ENCODE measurements at places on chromosomes 7 and 10.

DNA sequence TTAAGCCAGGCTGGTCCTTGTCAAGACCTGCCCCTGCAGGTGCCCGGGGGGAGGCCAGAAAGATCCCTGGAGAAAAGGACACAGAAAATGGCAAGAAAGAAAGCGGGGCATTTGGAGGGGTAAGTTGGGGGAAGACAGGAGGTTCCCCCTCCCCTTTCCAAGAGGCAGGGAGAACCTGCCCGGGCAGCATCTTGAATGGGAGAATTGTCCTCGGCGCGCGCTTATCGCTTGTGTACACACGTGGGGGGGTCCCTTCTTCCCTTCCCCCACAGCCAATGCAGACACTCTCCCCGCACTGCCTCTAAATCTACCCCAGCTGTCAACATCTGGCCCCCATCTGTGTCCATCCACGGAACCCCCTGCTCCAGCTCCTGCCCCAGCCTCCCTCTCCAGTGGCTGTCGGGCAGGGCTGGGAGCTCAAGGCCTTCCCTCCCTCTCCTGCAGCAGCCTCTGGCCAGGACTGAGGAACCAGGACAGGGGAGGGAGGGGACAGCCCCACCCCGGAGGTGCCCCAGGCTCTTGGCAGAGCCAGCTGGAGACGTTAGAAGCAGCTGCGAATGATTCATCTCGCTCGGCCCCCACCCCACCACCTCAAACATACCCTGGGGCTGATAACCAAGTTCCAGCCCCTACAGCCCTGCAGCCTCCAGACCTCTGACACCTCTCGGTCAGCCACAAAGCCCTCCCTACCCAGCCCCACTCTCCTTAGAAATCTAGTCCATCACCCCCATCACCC lies 25.3 kb downstream of the EPHB4 start:
- no peak for DNase-seq

GRCh38 chr7:124775422-124775821 lies 9.8 kb upstream of the GPR37 start:
- DNase-seq: no peak

DNA sequence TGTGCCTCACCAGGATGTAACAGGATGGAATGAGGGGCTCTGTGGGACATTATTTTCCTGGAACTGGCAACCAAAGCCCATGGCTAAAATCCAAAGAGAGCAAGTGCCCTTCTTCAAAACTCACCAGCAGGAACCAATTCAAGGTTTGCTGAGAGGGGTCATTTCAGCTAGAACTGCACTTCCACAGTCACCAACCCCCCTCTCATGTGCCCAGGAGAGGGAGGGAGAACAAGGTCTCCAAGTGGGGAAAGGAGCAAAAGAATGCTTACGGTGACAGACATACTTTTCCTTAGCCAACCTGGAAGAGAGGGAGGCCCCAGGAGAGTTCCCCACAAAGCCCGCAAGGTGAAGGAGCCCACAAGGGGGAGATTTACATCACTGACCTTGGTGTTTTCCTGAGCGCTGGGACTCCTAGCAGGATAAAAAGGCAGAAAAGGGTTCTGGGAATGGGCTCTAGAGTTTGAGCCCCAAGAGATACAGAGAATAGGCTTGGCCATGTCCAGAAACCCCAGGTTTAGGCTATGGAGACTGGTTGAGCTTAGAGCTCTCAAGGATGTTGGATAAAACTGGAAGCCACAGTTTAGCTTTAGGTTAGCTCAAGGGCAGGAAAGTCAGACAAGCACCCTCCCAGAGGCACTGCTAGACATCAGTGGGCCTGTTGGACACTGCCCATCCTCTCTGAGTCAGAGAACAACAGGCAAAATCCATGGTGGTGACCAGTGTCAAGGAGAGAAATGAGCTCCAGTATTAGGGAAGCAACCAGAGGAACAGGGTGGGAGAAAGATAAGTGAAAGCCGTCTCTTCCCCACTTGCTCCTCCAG lies 63.9 kb upstream of the GHITM start:
- DNase-seq: no peak

DNA sequence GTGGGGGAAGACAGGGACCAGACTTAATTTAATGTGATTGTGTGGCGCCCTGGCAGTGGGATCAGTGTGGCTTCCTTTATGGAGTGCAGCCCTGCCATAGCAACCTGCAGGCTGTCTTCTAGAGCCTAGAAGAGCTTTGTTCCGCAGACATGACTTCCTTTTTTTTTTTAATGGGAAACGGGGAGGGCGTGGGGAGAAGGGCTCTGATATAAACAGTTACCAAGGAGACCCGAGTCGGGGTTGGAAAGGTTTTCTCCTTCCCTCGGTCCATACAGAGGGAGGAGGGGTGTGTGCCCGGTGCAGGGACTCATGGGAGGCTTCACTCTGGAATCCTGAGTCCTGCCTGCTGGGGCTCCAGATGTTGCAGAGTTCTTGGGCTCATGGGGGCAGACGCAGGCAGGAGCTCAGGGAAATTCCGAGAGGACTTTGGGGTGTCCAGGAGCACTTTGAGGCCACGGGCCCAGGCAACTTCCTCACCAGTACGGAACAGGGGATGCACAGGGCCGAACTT lies 26.9 kb downstream of the TMEM120A start:
- DNase-seq: peak; percentile 45

DNA sequence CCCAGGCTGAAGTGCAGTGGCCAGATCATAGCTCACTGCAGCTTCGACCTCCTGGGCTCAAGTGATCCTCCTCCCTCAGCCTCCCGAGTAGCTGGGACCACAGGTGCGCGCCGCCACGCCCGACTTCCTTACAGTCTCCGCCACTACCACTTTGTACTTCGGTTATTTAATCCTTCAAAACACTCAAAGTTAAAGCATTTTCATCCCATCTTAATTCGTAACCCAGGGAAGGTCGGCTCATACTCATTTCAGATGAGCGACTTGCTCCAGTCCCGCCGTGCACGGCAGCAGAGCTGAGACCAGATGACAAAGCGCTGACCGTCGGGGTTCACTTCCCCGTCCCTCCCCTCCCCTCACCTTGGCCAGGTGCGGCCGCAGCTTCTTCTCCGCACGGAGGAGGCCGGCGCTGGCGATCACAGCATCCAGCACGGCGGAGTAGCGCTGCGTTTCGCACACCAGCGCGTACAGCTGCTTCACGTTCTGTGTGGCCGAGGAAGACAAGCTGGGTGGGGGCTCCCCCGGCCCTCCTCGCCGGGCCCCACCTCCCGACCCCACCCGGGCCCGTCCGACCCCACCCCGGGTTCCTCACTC lies 457 bp downstream of the NSUN5 start:
- DNase-seq: peak; percentile 38

- no peak for DNase-seq
These were observed 26.3 kb upstream of the COMTD1 start for GRCh38 chr10:75261813-75262705.

- DNase-seq: no peak
These were observed 627 bp upstream of the SSMEM1 start for GRCh38 chr7:130207033-130207432.

DNA sequence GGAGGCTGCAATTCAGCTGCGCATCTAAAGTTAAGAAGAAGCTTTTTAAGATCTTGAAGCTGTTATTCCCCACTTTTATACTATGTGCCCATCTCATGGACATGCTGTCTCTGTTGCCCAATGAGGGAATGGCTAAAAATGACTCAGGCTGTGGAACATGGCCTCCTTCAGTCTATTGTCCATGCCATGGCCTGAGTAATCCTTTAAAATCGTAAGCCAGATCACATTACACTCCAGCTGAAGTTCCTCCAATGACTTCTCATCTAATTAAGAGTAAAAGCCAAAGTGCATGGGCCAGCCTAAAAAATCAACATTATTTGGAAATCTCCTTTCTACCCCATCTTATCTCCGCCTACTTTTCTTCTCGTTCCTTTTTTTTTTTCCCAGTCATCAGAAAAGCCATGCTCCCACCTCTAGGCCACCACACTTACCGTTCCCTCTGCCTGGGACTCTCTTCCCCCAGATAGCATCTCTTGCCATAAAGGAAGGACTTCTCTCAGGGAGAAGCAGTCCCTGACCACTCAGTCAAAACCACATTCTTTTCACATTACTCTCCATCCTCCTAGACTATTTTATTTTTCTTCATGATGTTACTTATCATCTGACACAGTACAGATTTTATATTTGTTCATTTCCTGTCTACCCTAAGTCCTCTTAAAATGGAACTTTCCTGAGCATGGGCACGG lies 337.4 kb downstream of the PRPF18 start:
- DNase-seq: no peak

DNA sequence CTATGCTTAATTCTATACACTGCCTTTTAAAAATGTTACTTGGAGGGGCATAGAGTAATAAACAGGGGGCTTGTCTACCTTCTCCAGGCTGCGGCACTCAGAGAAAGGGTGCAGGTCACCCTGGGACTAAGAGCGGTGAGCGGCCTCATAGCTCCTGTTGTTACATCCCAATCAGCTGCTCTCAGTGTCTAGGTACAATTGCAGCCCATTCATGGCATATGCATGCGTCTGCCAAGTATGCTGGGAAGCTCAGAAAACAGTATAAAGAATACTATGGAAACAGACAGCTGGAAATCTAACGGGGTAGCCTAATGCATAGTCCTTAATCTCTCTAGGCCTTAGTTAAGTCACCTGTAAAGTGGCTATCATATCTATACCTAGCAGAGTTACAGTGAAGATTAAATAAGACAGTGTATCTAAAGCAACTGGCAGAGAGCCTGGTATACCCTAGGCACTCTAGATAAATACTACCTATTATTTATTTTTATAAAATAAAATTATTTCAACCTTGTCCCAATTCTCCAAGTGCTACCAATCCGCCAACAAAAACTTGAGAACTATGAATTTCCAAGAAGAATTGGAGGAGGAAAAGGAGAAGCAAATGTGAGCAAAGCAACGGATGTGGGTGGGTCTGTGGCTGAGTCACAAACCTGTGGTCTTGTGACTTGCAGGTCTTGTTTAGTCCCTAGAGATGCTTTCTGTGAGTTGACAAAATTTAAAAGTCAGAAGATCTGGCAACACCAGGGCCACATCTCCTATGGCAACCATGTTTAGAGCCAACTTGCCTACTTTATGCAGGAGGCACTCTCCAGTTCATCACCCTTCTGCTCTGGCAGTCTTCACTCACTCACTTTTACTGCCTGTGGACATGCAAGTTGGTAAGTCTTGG lies 183.0 kb downstream of the RAPGEF5 start:
- DNase-seq: no peak

- DNase-seq: no peak
These were observed 229.1 kb upstream of the IGFBP3 start for GRCh38 chr7:46150202-46150601.

DNA sequence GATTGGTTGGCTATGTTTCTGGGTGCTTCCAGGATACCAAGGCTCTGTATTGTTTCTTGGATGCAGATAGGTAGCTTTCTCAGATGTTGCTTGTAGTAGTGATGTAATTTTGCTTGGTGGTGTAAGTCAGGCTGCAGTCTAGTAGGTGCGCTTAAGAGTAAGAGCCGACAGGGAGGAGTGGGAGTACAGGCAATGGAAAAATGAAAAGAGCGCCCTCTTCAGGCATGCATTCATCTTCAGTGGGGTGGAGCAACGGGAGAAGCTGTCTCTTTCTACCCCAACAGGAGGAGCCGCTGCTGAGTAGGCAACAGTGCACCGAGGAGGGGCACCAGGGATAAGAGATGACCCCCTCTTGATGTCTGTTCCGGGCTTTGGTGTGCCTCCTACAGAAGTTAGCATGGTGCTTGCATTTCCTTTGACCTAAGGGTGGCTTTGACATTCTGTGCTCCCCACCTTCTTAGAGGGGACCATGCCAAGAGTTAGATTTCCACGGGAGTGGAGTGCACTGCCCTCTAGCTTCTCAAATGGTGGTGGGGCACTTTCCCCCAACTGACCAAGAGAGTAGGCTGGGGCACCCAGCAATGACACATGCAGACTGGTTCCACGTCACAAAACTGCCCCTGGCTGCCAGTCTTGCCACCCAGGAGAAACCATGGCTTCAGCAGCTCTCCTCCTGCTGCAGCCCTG lies 56.1 kb downstream of the ZNF783 start:
- DNase-seq: no peak

- DNase-seq: peak; percentile 59
These were observed 5.3 kb downstream of the FRMD4A start for GRCh38 chr10:14325325-14325955.

GRCh38 chr10:116848032-116848943 lies 1.0 kb upstream of the ENO4 start:
- no peak for DNase-seq

DNA sequence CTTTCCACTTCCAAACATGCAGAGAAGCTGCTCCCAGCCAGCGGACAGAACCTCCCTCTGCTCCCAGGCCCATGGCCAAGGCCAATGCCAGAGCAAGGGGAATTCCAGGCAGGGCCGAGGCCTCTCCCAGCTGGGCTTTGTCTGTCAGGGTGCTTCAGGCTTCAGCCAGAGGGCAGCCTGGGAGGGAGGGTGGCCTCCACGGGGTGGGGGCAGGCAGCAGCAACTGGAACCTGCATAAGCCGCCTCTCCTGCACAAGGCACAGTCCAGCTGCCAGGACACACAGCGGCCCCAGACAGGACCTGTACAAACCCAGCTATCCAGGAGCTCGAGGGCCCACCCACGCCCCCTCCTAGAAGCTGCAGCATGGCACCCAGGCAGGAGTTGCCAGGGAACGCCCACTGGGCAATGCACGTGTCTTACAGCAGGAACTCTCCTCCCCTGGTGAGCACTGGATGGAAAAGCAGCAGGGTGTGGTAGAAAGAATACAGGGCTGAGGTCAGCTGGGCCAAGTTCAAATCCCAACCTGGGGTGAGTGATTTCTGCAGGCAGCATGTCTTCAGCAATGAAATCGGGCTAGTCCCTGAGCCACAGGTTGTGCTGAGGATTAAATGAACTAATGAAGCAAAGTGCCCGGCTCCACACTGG lies 7.6 kb downstream of the FAM53B start:
- DNase-seq: no peak

DNA sequence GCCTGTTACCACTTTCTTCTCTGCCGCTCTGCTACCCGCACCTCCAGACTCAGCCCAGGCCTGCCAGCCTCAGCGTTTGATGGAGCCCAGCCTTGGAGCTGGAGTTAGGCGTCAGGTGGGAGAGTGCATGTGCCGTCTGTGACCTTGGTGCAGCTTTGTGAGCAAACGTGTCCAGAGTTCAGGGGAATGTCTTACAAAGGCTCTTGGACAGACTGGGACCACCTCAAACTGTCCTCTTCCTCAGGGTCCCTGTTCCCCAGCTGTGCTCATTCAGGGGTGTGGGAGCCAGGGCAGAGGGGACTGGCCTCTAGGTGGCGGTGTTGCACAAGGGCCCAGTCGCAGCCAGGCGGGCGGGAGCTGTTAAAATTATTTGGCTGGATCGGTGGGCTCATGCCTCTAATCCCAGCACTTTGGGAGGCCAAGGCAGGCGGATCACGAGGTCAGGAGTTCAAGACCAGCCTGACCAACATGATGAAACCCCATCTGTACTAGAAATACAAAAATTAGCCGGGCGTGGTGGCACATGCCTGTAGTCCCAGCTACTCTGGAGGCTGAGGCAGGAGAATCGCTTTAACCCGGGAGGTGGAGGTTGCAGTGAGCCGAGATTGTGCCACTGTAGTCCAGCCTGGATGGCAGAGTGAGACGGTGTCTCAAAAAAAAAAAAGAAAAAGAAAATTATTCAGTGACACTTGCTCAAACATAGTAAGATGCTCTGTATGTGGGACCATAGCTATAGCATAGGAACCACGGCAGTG lies 89.2 kb downstream of the ADCY1 start:
- DNase-seq: peak; percentile 52

GRCh38 chr7:99437946-99438572 lies 539 bp downstream of the PTCD1 start:
- DNase-seq: no peak

GRCh38 chr10:94107191-94107590 lies 113.5 kb downstream of the PLCE1 start:
- DNase-seq: peak; percentile 44

GRCh38 chr10:68074031-68074774 lies 880 bp downstream of the HERC4 start:
- no peak for DNase-seq

Data from neural progenitor cell (in vitro differentiated cells).